ELF-1 (cell line): ENCODE measurements at places on chromosomes 16 and 17.
A peak's percentile ranks its signal among the peaks of the same experiment; 100 is the strongest.

DNA sequence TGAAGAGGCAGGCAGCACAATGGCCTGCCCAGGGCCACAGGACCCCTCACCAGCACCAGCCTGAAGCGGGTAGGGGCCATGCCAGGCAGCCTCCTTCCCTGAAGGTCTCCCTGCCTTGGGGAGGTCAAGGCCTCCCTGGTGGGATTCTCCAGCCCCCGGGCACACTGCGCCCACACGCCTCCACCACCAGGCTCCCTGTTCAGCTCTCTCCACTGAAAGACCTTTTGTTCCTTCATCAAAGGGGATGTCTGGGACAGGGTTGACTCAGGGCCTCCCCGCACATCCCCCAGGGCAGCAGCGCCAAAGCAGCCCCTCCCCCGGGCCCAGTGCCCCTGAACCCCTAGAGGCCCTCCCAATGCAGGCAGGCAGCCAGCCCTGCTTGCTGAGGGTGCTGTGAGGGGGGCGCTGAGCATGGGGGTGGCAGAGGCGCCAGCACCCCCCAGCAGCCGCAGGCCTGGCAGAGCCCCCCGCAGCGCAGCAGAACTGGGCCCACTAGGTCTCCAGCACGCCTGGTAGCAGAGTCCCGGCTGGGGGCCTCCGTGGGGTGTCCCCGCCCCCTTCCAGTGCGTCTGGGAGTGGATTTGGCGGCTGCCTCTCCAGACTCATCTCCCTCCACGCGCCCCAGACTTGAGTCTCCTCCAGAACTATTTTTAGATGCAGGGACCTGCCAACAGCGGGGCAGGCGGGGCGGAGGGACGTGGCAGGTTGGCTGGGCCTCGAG lies 13.1 kb downstream of the BCAR1 start:
- DNase-seq = peak; percentile 43

DNA sequence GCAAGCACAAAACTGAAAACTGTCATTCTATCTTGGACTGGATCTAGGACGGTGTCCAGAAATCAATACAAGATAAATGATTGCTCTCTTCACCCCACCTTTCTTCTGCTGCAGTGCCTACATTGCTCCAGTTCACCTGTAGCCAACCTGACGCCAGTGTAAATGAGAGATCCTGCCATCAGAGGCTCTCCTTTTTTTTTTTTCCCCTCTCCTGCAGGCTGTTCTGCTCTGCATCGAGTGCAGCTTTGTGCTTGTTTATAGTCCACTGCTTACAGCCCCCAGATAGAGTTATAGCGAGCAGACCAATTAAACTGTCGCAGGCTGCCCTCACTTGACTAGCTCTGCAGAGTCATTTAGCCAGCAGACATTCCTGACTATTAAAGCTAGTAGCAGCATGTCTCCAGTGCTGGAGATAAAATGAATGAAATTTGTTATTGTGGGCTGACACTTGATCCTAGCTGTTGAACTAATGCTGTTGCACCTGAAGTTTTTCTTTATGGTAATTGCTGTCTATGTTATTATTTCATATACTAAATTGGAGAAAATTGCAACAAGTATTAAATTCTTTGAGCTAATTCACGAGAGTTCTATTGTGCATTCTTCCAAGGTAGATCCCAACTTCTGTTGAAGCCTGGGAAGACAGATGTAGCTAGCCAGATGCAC lies 257.1 kb downstream of the FTO start:
- DNase-seq = peak; percentile 49

- peak; percentile 44 for DNase-seq
Measured at GRCh38 chr17:32487473-32488176, 832 bp downstream of the CDK5R1 start.

GRCh38 chr17:49180303-49180702 lies 30.1 kb downstream of the GNGT2 start:
- peak; percentile 82 for DNase-seq

- peak; percentile 96 for DNase-seq
Measured at GRCh38 chr17:74671031-74671771, 41.5 kb downstream of the CD300LF start.

DNA sequence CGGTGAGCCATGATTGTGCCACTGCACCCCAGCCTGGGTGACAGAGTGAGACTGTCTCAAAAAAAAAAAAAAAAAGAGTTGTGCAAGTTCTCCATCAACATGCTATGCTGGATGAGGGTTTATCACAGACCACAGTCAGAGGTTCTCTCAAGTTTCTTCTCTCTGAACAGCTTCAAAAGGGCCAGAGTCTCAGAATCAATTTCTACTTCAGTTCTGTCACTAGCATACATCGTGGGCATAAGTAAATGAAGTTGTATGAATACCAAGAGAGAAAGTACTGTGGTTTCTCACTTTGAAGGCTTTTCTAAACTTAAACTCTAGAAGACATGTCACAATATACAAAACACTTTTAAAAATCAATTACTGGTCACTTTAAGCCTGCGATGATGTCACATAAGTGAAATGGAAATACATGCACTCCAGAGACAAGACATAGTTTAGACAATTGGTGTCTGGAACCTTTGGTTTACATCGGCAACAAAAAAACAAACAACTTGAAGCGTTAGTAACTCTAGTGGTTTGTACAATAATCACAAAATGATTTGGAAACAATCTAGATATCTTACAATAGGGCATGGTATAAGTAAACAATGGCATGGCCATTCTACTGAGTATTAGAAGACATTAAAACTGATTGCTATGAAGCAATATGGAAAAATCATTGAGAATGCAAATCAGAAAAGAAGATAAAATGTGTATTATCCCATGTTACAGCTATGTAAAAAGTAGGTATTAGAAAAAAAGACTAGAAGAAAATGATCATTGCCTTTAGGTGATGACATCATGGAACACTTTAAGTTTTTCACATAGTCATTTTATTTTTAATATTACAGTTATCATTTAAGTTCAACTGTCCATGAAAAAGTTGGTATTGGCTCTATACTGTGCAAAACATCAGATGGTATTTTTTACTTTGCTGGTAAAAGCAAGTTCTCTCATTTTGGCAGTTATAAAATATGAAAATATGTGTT lies 232.3 kb downstream of the ZFHX3 start:
- DNase-seq = no peak

DNA sequence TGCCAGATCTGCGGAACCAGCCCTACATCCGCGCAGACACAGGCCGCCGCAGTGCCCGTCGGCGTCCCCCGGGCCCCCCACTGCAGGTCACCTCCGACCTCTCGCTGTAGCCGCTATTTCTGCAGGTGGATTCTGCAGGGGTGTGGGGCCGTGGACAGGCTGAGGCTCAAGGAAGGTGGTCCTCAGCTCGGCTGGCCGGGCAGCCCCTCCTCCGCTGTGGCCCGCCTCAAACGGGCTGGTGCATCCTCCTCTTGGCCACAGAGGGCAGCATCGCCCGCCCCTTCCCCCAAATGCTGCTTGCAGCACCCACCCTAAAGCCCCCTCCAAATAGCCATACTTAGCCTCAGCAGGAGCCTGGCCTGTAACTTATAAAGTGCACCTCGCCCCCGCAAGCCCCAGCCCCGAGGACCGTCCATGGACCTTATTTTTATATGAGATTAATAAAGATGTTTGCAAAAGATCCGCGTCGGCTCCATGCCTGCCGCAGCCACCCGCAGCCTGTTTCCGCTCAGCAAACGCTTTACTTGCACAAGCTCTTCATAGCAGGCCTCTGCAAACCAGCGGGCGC lies 14.9 kb downstream of the SPATA32 start:
- DNase-seq = peak; percentile 82
